ENCODE measurements at places on chromosomes 7 and 10.
A peak's percentile ranks its signal among the peaks of the same experiment; 100 is the strongest.

DNA sequence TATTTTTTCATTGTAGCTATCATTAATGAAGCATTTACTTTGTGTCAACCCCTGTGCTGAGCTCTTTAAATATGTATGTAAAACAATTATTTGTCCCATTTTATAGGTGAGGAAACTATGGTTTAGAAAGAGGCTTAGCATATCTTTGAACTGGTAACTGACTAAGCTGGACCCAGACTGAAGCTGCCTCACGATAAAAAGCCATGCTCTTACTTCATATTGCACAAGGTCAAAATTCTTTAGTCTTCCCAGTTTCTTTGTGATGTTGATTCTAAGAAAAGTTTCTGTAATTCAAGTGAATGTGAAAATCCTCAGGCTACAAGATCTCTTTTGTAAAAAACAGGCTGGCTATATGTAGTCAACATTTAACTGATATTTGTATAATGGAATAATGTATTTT, 46.6 kb upstream of the SLC16A12 start:
- H3K36me3 ChIP-seq: no peaks in the 10 kb centered on the region
- no peaks in the 10 kb centered on the region for H3K4me1 ChIP-seq
- no peaks in the 10 kb centered on the region for H3K27me3 ChIP-seq

GRCh38 chr7:80614851-80615271, 23.6 kb upstream of the CD36 start:
- H3K27ac ChIP-seq: no peak overlapping the region
- DNase-seq: no peak
- H3K36me3 ChIP-seq: no peaks in the 10 kb centered on the region
- H3K4me1 ChIP-seq: no peaks in the 10 kb centered on the region

GRCh38 chr7:13702251-13702650, 287.2 kb downstream of the ETV1 start:
- no peaks in the 10 kb centered on the region for H3K36me3 ChIP-seq
- DNase-seq: no peak
- no peaks in the 10 kb centered on the region for H3K27me3 ChIP-seq
- no peak overlapping the region for H3K27ac ChIP-seq

DNA sequence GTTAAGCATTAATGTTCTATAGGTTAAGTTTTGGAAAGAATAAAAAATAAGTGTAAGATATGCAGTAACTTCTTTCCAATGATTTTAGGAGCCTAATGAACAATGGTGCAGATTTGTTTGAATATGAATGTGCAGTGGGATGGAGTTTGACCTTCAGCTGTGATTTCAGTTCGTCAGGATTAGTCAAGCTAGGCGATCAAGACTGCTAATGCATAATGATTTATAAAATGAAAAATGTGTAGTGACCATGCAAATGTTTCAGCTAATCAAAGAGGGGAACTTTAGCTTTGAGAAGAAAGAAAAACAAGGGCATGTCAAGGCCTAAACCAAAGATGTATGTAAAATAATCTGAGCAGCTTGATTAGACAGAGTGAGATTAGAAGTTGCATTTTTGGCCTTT, 208.5 kb downstream of the FOXP2 start:
- peaks cover 5% of the 10 kb centered on the region for H3K4me1 ChIP-seq
- no peak overlapping the region for H3K4me3 ChIP-seq
- H3K36me3 ChIP-seq: no peaks in the 10 kb centered on the region

- no peak overlapping the region for H3K4me3 ChIP-seq
- no peaks in the 10 kb centered on the region for H3K4me1 ChIP-seq
- no peaks in the 10 kb centered on the region for H3K36me3 ChIP-seq
Measured at GRCh38 chr7:124801330-124801895, 35.8 kb upstream of the GPR37 start.

DNA sequence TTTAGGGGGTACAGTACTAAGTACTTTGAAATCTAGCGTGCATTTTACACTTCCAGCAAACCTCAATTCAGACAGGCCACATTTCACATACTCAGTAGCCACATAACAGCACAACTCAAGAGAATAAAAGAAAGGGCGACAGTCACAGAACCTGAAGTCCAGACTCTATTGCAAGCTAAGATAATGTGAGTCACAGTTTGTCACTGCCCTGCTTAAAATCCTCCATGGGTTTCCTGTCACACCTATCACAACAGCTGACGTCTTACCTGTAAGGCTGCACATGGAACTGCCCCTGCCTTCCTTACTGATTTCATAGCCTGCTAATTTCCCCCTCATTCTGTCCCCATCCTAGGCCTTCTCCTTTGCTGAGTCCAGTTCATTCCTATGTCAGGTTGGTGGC, 16.1 kb upstream of the CDK14 start:
- no peaks in the 10 kb centered on the region for H3K4me1 ChIP-seq
- no peak overlapping the region for H3K27ac ChIP-seq
- no peak for DNase-seq
- no peaks in the 10 kb centered on the region for H3K27me3 ChIP-seq

DNA sequence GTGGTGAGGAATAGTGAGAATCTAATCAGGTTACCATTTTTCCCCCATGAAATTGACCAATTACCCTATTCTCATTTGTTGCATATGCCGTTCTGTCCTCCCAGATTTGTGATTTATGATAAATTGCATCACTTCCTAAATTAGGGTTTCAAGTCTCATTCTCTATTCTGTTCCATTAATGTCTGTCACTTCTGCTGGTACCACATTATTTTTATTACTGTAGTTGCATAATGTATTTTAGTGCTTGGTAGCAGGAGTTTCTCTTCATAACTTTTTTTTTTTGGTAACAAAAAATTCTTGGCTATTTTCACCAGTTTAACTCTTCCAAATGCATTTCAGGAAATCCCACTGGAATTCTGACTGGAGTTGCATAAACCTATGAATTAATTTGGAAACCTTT, 44.0 kb upstream of the FAM133B start:
- no peak for DNase-seq
- H3K4me1 ChIP-seq: peaks cover 34% of the 10 kb centered on the region
- no peaks in the 10 kb centered on the region for H3K27me3 ChIP-seq
- peak overlapping the region; percentile 18 for H3K27ac ChIP-seq

DNA sequence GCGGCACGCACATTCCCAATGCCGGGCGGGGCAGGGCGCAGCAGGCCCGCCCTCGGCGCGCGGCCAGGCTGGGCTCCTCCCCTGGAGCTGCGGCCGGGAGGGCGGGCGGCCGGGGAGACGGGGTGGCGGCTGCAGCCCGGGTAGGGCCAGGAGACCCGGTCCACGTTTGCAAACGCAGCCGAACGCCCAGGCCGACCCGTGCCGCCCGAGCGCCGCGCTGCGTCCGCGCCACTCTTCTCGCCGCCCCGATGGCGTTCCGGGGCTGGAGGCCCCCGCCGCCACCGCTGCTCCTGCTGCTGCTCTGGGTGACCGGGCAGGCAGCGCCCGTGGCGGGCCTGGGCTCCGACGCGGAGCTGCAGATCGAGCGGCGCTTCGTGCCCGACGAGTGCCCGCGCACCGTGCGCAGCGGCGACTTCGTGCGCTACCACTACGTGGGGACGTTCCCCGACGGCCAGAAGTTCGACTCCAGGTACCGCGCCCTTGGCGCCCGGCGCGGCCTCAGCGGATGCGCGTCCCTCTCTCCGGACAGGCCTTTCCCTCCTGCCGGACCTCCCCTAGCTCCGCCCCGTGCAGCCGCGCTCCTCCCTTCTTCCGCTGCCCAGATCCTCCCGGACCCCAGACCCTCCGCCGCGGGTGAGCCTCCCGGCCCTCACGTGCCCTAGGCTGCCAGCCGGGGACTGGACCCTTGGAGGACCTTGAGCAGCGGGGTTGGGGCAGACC, at the start of gene FKBP9:
TSS of gene FKBP9 (plus strand) at position 115 of the 720 bp plus-strand sequence. CDS start at position 249, 134 bp downstream.
- H3K27me3 ChIP-seq: no peaks in the 10 kb centered on the region
- peak within 1 kb of the TSS; percentile 79 for H3K4me3 ChIP-seq
- peak within 1 kb of the TSS; percentile 82 for H3K27ac ChIP-seq
- H3K36me3 ChIP-seq: no peaks in the 10 kb centered on the region
- DNase-seq: no peak

- DNase-seq: no peak
- no peak overlapping the region for H3K4me3 ChIP-seq
- H3K36me3 ChIP-seq: peaks cover 2% of the 10 kb centered on the region
- H3K27me3 ChIP-seq: no peaks in the 10 kb centered on the region
- H3K27ac ChIP-seq: no peak overlapping the region
- H3K4me1 ChIP-seq: no peaks in the 10 kb centered on the region
Measured at GRCh38 chr7:127683776-127684681, 32.0 kb downstream of the SND1 start.

GRCh38 chr10:111093741-111094380, 17.0 kb downstream of the ADRA2A start:
- H3K36me3 ChIP-seq: no peaks in the 10 kb centered on the region
- H3K4me1 ChIP-seq: no peaks in the 10 kb centered on the region
- no peak overlapping the region for H3K4me3 ChIP-seq
- H3K27ac ChIP-seq: no peak overlapping the region
- no peak for DNase-seq

DNA sequence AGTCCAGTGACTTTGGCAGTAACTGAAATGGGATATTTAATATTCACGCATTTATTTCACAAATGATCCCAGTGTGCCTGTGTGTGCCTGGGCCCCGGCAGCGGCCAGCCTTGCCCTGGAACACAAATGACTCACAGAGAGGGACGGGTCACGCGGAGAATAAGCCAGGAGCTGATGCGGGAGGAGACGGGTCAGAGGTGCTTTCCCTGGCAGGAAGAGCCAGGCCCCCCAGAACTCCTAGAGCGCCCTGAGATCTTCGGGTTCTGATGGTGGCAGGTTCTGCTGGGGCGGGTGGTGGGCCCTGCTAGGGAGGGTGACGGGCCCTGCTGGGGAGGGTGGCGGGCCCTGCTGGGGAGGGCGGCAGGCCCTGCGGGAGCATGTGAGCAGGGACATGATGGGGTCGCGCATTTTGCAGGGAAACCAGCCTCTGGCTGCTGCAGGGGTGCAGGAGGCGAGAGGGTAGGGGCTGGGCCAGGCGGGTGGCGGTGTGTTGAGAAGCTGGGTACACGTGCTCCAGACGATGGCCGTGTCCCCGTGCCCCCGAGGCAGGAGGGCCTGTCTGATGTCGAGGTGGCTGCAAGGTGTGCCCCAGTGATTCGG, 84.2 kb upstream of the DIP2C start:
- no peaks in the 10 kb centered on the region for H3K27me3 ChIP-seq
- H3K4me1 ChIP-seq: peaks cover 7% of the 10 kb centered on the region
- no peak for DNase-seq
- no peaks in the 10 kb centered on the region for H3K36me3 ChIP-seq

- no peak for DNase-seq
- H3K4me1 ChIP-seq: peaks cover 14% of the 10 kb centered on the region
Measured at GRCh38 chr10:97886286-97886685, 36.6 kb downstream of the GOLGA7B start.

GRCh38 chr10:102230264-102230860, 4.3 kb downstream of the ELOVL3 start:
- DNase-seq: no peak
- H3K4me1 ChIP-seq: peaks cover 27% of the 10 kb centered on the region
- no peak overlapping the region for H3K27ac ChIP-seq
- no peaks in the 10 kb centered on the region for H3K36me3 ChIP-seq
- peak overlapping the region; percentile 70 for H3K4me3 ChIP-seq
- peaks cover 11% of the 10 kb centered on the region for H3K27me3 ChIP-seq
